Right renal pelvis (tissue), 4 donors: ENCODE measurements at places on chromosomes 1 and 21.

GRCh38 chr1:19489996-19490395 lies 4.7 kb upstream of the CAPZB start:
- DNase-seq: no peak

DNA sequence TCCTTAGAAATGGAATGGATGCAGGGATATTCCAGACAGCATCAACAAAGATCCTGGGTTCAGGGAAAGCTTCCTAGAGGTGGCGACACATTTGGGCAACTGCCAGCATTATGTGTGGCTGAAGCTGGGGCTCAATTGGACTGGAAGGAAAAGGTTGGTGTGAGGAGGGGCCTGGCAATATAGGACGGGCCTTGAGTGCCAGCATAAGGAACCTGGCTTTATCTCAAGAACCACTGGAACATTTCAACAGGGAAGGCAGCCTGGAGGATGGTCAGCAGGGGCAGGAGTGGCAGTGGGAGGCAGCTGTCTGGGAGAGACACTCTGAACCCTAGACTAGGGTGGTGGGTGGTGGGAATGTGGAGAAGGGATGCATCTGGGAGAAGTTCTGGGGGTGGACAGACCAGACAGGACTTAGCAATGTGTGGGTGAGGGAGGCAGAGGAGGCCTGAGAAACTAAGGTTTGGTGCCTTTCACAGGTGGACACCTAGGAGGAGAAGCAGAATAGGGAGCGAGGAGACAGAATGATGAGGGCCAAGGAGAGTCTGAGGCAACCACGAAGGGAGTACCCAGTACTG lies 3.5 kb downstream of the SH3BGRL3 start:
- DNase-seq: no peak

DNA sequence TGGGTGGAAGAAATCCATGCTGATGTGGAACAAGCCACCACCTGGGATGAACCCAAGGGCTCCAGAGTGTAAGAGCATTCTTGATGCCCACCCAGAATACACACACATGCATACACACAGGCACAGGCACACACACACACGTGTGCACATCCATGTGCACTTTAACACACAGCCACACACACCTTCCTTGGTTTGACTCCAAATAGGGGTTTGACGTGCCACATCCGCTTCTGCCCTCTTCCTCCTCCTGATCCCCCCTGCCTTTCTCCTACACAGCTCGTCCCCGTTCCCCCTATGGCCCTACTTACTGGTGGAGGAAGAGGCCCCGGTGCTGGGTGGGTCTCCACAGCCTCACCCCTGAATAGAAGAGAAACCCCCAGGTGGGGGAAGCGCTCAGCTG lies 16.0 kb downstream of the SPATA21 start:
- DNase-seq: no peak

DNA sequence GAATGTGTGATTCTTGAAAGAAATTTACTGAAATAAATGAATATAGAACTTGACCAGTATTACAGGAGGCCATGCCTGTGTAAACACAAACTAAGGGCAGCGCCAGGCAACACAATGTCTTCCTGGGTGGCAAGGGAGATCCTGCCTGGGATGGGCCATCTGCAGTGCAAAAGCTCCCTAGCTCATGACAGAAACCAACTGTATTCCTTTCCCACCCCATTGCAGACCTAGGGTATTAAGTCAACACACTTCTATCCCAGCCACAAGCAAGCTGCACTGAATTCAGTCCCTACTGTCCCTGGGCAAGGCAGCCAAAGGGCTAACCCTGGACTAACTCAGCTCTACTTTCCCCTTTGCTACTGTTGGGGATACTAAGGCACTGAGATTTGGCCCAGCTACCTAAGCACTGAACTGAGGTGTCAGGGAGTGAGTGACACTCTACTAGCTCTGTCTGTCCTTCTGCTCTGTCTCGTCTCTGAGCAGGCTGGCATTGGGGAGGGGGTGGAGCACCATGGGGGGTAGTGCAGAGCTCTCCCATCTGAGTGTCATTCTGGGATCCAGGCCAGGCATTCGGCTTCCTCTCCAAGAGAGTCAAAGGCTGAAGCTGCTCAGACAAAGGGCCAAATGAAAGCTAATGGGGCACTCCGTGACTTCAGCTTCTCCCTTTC lies 2.5 kb downstream of the INKA2 start:
- DNase-seq: no peak

DNA sequence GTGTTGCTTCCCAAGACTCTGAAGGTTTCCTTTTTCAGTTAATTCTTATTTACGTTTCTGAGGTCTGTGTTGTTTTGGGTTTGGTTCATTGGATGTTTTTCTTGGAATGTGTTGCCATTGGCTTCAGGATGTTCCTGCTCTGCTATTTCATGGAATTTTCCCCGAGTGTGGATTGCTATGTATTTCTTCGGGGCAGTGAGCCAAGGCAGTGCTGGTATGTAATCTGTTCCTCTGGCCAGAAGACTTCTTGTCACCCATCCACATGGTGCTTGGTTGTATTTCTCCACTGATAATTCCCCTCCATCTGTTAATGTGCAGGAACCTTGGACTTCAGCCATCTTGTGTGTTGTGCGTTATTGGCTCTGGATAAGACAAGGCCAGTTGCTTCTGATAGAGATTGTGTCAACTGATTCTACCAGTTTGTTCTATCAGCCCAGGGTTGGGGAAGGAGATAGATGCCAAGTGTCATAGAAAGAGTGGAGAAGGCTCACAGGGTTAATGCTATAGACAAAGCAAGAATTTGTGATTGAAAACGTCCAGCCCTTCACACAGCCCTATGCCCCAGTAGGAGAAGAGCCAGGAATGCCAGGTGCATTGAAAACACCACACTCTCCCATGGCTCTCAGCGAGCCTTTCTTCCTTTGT lies 505.2 kb downstream of the PLPP3 start:
- DNase-seq: no peak

DNA sequence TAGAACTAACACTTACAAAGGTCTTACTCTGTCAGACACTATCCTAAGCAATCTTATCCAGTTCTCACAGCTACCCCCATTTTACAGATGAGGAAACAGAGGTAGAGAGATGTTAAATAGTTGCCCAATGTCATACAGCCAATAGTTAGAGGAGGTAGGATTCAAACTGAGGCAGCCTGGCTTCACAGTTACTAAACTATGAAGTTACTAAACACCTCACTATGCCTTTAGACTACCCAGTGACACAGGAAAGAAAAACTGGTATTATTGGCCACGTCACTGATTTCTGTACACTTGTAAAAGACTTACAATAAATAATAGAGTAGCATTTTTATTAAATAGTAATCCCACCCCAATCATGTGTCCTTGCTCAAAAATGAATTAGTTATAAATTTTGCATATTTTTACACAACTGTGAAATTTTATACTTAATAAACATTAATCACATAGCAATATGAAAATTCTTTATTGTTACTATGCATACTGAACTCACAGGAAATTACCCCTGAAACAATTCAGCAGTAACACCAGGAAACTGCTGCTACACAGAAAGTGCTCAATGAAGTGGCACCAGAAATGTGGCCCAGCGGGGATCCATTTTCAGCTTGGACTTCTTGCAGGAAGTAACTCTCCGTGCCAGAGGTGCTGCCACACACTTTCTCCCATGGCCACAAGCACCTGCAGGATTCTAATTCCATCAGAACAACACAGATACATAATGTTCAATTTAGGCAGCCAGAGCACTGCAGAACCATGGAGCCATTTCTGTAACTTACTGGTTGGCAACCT lies 69.4 kb downstream of the VAV3 start:
- DNase-seq: no peak

GRCh38 chr1:159000625-159001024 lies 9.1 kb upstream of the IFI16 start:
- no peak for DNase-seq

DNA sequence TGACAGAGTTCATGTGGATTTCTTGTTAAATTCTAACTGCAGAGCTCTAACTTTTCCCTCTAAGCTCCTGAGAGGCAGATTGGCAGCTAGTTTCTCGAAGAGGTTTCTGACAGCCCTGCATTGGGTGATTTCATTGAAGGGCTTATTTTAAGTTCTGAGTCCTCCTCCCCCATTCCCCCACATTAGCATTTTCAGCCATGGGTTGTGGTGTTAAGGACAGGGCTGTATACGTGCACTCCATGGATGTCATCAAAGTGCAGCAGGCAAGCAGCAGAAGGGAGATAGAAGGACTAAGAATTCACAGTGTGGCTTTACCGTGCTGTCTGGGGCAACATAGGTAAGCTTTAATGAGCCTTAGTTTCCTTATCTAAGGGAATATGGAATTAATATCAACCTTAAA lies 19.0 kb downstream of the CRYZ start:
- no peak for DNase-seq

DNA sequence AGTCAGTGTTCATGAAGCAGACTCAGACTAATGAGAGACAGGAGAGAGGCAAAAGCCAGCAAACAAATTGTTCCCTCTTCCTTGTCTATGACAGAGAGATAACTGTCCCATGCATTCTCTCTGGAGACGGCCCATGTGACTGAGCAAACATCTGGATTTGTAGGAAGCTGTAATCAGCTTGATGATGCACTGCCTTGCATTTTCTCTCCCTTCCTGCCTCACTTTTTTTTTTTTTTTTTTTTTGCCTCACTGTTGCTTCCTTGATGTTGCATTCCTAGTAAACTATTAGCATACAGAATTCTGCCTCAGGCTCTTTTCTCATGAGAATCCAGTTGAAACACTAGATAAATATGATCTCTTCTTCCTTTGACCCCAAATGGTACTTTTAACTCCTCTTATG lies 134.5 kb downstream of the HHIPL2 start:
- DNase-seq: no peak

- no peak for DNase-seq
These were observed 30.2 kb upstream of the CA6 start for GRCh38 chr1:8915446-8915845.

DNA sequence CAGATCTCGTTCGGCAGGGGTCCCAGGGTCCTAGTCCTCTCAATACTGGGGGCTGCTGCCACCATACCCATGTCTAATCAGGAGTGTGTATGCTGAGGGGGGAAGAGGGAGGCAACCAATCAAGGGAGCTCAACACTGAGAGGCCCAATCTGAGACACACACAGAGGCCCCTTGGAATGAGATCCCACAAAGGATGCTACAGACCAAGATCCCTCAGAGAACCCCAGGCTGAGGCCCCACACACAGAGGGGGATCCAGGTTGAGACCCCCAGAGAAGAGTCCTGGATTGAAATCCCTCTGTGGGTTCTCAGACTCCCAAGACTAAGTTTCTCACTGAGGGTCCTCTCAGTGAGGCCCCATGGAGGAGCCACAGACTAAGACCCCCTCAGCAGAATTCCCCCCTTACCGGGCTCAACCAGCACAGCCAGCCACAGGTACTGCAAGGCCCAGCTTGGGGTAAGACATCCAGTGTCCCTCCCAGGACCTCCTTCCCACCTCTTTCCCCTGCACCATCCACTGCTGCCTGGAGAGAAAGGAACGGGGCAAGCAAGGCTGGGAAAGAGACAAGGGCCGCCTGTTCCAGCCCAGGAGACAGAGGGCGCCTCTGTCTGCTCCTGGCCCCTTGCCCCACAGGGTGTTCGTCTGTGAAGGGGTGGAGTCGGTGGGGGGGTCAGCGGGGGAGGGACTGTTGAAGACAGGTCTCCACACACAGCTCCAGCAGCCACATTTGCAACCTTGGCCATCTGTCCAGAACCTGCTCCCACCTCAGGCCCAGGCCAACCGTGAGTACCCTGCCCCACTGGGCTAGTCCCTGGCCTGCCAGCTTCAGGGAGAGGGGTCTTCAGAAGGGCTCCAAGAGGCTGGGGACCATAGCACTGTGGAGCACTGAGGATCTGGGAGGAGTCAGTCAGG lies at the start of gene S100A1:
Gene S100A1 (plus strand): TSS at position 720 of the 912 bp plus-strand sequence. CDS start 2,088 bp downstream, outside the sequence.
- DNase-seq: no peak

DNA sequence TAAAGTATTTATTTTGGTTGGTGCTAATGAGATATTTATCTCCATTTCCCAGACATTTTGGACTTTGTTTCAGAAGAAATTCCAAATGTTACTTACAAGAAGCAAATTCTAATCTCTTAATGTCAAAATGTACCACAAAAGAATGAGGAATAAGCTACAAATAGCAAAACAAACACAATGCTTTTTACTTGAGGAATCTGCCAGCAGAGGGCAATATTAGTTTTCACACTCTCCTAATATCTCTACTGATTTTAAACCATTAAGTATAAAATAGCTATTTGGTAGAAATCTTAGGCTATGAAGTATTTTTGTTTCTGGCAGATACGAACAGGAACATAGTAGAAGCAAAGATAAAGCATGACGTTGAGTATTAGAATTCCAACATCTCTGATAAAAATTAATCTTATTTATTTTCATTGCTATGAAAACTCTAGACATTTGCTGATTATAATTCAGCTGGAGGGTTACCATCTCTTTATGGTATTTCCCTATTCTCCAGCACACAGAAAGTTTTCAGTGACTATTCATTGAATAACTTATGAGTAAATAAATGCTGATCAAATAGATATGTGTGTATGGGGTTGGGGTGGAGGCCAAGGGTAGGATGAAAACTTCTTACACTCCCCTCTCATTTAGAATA lies 13.4 kb upstream of the HMCN1 start:
- peak; percentile 47 for DNase-seq

DNA sequence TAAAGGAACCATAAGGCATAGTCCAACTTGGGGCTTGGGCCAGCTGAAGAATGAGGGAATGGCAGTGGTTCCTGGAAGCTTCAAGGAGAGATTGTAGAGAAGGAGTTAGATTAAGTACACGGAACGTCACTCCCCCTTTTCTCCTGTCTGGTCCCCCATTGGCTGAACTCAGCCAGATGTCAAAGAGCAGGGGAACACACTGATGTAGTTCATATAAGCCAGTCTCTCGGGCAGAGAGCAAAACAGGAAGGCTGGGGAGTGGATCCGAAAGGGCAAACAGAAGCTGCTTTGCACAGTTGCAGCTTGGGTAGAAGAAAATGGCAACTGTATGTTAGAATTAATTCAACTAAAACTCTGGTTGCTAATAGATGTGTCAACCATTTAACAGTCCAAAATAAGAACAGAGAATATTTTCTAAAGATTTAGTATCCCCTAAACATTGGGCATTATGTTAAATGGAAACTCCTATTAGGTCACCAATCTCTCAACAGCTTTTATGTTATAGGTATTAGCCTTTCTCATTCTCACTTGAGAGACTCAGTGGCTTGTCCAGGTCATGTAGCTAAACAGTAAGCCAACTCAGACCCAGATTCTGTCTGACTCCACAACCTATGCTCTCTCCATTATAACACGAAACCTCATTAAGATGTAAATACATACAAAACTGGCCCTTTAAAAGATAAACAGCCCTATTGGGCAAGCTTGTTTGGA lies 600.7 kb upstream of the USP24 start:
- DNase-seq: no peak

DNA sequence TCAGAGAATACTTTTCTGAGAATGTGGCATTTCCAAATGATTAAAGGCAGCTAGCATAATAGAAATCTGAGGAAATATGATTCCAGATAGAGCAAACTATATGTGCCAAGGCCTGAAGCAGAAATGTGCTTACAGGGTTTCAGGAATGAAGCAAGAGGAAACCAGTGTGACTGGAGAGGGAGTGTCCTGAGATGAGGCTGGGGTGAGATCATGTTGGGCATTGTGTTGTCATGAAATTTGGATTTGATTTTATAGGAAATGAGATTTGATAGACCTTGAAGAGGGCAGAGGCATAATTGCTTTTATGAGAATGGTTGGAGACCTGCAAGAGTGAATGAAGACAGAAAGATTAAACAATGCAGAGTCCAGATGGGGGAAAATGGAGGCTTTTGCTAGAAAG lies 338.1 kb upstream of the SNX7 start:
- DNase-seq: no peak

GRCh38 chr1:68528243-68528642 lies 31.4 kb upstream of the DEPDC1 start:
- DNase-seq: no peak

- DNase-seq: no peak
These were observed 78.9 kb downstream of the CD247 start for GRCh38 chr1:167439301-167439988.

GRCh38 chr1:44534771-44535170 lies 129.7 kb downstream of the RNF220 start:
- no peak for DNase-seq

GRCh38 chr21:31520561-31521098 lies 138.9 kb upstream of the SOD1 start:
- DNase-seq: no peak
